ENCODE measurements at places on chromosomes 1 and 21. TPM values are rescaled to one million over a fixed set of nuclear protein-coding genes. Genes with fewer than 3 reads are reported as not detected.

HDGF gene
- total RNA-seq = 113 TPM

VPS26C gene
- 42.5 TPM for total RNA-seq

GUCA2B gene
- not detected for total RNA-seq

NME7 gene
- total RNA-seq = 14.5 TPM

TLR5 gene
- total RNA-seq = not detected

FCRL5 gene
- total RNA-seq = 40.4 TPM

HPCA gene
- total RNA-seq = not detected

IQGAP3 gene
- 0.29 TPM for total RNA-seq

ANKRD34A gene
- total RNA-seq = 1.4 TPM

RGSL1 gene
- total RNA-seq = not detected

FHAD1 gene
- total RNA-seq = not detected

CRP gene
- not detected for total RNA-seq

FCRLA gene
- 175 TPM for total RNA-seq

TNFRSF18 gene
- total RNA-seq = 37.5 TPM

KRTAP11-1 gene
- not detected for total RNA-seq

SF3B4 gene
- total RNA-seq = 80.8 TPM

PRAMEF13 gene
- total RNA-seq = not detected

HEYL gene
- not detected for total RNA-seq

ETV3L gene
- total RNA-seq = 0.29 TPM

AVPR1B gene
- not detected for total RNA-seq

- no peak for DNase-seq
These were observed 17.7 kb downstream of the TCHHL1 start for GRCh38 chr1:152071123-152071522.

- DNase-seq = no peak
These were observed 5.0 kb downstream of the SUCO start for GRCh38 chr1:172537827-172538391.

GRCh38 chr1:165639821-165640623 lies 9.0 kb downstream of the MGST3 start:
- no peak for DNase-seq

DNA sequence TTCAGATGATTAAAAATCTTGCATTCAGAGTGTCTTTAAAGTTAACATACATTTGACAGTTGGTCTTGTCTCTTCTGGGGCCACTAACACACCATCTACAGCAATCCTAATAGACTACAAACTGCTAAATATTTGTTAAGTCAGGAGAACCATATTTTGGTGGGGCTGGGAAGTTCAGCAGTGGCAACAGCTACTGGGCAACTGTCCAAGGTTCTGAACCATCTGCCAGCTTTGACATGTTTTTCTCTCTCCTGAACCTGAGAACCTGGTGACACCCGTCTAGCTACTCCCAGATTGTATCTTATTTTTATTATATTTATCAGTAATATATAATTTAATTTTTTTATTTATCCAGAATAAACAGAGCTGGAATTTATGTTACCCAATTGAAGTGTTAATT lies 199.0 kb upstream of the DPYD start:
- DNase-seq = no peak

GRCh38 chr1:91777630-91778300 lies 108.2 kb downstream of the TGFBR3 start:
- no peak for DNase-seq

- no peak for DNase-seq
These were observed 9.0 kb upstream of the TBX19 start for GRCh38 chr1:168271636-168272035.

- DNase-seq = no peak
These were observed 244.4 kb upstream of the C1orf174 start for GRCh38 chr1:4144349-4144971.

DNA sequence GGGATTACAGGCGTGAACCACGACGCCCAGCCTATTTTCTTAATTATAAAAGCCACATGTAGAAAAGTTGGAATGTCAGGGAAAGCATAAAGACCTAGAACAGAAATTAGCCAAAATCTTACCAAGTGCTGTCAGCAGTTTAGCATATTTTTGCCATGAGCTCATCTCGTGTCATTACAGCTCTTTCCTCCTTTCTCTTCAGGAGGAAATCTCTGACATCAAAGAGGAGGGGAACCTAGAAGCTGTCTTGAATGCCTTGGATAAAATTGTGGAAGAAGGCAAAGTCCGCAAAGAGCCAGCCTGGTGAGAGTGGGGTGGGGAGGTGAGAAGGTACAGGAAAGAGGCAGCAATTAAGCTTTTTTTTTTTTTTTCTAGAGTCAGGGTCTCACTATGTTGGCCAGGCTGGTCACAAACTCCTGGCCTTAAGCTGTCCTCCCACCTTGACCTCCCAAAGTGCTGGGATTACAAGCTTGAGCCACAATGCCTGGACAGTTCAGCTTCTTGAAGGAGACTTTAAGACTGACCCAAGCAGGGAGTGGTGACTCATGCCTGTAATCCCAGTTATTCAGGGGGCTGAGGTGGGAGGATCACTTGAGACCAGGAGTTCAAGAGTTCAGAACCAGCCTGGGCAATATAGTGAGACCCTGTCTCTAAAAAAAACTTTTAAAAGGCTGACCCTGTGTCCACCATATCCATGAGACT lies 8.4 kb upstream of the BGLAP start:
- no peak for DNase-seq

DNA sequence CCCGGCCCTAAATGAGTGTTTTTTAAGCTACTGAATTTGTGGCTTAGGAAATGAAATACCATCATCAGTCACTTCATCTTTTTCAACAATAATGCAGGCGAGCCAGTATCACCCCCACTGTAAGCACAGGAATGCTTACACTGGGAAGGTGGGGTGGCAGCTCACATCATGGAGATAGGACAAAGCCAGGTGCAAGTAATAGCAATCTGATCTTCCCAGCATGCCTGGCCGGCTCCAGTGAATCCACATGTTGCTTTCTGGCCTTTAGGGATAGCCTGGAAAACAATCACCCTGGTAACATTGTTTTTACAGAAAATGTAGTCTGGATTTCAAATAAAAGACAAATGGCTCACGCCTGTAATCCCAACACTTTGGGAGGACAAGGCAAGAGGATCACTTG lies 140.9 kb upstream of the SOD1 start:
- no peak for DNase-seq

GRCh38 chr1:26434161-26434752 lies 2.1 kb downstream of the DHDDS start:
- no peak for DNase-seq

- DNase-seq = no peak
These were observed 58.5 kb downstream of the CDC7 start for GRCh38 chr1:91559046-91559750.

DNA sequence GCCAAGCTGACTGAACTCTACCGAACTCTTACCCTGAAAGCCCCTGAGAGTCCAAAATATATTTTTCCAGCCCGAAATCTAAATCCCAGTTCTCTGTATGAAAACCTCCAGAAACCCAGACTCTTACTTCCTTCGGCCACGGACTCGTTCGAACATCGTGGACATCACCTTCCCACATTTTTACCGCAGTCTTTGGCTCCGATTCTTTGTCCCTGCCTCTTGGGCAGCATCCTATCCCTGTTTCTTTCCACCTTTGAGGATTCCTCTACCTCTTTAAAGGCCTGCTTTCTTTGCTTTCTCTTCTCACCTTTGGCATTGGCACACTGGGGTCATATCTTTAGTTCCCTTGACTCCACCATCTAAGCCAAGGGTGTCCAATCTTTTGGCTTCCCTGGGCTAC lies 932 bp upstream of the USP24 start:
- DNase-seq = no peak

- DNase-seq = no peak
These were observed 1712.5 kb downstream of the NCAM2 start for GRCh38 chr21:22710721-22711120.

DNA sequence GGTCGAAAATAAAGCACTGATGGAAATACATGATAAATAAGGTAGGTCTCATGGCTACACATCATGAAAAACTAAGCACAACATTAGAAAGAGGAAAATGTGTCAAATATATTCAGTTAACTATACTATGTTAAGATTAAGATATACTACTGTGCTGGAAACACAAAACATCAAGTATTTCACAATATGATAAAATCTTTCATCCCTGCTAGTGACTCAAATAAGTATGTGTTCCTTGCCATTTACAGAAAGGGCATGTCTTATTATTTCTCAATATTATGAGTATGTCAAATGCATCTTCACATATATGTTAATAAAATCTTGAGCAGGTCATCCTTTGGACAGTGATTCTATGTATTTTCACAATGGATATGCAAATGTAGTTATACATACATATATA lies 1260.1 kb upstream of the ADGRL2 start:
- no peak for DNase-seq

DNA sequence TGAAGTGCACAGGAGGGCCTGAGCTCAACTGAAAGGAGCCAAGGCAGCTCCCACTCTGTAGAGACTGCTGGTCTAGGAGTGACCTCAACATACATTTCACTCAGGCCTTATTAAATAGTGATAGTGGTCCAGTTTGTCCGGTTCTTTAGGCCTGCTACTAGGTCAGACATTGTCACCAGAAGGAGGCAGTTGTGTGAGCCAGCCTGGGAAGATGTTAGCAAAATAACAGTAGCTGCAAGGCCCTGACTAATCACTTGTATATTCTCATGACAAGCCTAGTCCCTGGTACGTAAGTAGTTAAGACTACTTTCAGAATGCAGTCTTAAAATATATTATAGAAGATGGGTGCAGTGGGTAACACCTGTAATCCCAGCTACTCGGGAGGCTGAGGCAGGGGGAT lies 264.0 kb upstream of the CAMK1G start:
- no peak for DNase-seq

GRCh38 chr21:32044205-32045180 lies 171.7 kb downstream of the HUNK start:
- no peak for DNase-seq

DNA sequence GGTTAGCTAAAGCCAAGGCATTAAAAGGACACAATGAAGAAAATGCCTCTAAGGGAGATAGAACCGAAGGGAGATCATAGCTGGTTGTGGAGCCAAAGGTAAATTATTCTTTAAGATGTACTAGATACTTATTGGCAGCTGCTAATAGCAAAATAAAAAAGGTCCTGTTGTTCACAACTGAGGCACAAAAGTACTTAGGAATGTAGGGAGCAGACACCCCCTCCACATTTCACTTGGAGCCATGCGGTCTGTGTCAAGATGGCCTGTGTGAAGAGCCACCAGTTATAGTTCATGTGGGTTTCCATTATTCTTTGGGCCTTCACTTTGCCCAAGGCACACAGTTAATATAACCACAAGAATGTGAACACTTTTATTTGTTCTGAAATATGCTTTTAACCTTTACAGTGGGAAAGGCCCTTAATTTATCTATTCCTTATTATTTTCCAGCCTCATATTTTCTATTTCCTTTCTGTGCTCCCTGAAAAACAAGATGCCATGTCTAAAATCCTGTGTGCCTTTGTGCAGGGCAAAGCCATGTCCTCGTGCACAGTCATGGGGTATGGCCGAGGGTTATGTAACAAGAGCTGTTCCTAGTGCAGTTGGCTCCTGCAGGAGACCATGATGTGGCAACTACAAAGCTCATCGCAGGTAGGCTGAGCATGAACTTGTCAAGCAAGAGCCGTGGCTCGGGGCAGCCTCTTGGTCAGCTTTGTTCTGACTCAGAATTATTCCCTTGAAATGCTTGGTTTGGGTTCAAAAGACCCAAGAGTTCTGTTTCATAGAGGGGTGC lies 16.2 kb upstream of the WDR26 start:
- DNase-seq = no peak

- DNase-seq = no peak
These were observed 440.8 kb upstream of the ZP4 start for GRCh38 chr1:238331557-238331956.

GRCh38 chr1:70462611-70463010 lies 51.5 kb downstream of the CTH start:
- DNase-seq = no peak

- DNase-seq = no peak
These were observed 56.6 kb upstream of the APP start for GRCh38 chr21:26227130-26227529.

DNA sequence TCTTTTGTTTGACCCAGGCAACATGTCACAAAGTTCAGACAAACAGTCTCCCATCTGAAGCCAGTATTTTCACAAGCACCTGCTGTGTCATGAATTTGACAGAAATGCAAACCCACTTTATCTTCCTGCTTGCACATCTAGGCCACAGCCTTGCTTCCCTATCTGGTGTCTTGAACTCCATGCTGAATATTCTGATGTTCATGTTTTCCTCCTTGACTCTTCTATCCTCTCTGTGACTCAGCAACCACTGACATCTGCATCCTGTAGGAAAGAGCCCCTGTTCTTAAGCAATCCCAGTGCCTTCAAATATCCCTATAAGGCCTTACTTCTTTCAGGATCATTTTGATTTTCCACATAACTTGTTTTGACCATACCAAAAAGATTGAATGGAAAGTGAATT lies 6.5 kb downstream of the CD55 start:
- DNase-seq = no peak

DNA sequence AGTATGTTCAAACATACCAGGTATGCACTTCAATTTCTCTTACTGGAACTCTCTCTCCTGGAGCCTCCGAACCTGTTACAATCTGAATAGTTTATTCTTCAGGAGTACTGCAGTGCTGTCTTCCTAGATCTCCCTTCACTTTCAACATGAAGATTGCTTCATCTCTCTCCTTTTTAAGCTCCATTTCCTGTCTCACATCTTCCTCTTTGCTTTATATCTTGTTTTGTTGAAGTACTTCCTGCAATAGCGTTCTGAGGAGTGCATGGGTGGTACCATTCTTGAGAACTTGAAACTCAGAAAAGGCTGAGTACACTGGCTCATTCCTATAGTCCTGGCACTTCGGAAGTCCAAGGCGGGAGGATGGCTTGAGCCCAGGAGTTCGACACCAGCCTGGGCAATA lies 15.7 kb upstream of the C1orf146 start:
- no peak for DNase-seq

- DNase-seq = no peak
These were observed 25.6 kb downstream of the SLX9 start for GRCh38 chr21:44965251-44966022.

DNA sequence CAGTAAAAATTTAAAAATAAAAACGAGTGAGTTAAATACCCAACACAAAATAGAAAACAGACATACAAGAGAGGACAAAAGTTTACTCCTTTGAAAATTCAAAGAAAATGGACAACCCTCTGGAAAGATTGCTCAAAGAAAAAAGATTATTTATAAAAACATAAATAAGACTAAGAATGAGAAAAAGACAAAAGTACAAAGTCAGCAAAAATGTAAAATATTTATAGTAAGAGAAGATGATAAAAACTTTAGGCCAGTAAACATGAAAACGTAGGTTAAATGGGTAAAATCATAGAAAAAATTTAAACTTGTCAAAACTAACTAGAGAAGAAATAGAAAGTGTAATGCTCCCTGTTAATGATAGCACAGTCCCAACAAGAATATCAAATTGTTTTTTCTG lies 31.9 kb upstream of the SLC45A1 start:
- no peak for DNase-seq

GRCh38 chr1:91777196-91777595 lies 108.8 kb downstream of the TGFBR3 start:
- no peak for DNase-seq

DNA sequence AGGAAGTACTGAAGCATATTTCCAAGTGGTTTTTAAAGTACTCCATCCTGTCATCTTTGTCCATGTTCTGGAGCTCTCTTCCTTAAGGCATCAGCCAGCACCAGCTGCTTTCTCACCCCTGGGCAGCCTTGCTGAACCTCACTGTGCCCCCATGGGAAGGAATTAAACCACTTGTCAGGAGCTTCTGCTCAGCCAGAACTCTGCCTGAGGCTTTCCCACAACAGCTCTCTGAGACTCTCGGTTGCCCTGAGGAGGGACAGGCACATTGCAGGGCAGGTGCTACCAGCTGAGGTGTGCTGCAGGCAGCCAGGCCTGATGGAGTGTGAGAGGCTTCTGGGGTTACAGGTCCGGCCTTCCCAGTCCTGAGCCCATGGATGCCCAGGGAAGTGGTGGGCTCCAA lies 30.9 kb downstream of the FAM163A start:
- no peak for DNase-seq

- no peak for DNase-seq
These were observed 79.7 kb upstream of the ARHGAP29 start for GRCh38 chr1:94316836-94317789.

Data from activated B cell treated with CpG ODN at 0.5 μM for 24 hours (primary cell).